ENCODE measurements at places on chromosomes 4 and X.

DNA sequence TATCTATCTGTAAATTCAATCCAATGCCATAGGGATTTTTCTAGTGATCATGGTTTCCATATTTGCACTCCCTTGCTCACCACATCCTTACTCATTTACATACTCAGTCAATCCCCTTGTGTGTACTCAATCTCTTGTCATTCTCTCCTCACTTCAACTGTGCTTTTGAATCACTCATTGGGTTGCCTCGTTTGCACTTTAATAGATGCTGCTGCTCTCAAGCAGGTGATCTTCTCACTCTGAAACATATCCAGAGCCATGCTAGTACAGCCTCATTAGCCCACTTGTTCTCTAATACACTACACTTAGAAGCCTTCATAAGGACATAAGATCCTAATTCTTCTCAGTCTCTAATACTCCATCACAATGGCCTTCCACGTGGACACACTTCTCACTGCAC is 507.9 kb downstream of the TECRL start:
- no peak for DNase-seq

DNA sequence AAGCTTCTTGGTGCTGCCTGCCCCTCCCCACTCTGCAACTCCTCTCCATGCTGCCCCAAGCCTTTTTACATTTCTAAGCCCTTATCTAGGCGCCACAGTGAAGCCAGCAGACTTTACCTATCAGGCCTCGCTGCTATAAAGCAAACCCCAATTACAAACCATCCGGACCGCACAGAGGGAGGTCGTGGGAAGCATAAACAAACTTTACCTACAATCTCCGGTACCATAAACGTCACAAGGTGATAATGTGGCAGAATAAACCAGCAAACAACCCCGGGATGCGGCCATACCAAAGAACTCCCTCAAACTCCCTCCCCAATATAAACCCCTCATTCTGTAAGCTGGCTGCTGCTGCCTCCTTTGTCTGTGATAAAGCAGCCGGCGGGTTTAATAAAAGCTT is 54.0 kb upstream of the ZCCHC13 start:
- peak; percentile 15 for DNase-seq

DNA sequence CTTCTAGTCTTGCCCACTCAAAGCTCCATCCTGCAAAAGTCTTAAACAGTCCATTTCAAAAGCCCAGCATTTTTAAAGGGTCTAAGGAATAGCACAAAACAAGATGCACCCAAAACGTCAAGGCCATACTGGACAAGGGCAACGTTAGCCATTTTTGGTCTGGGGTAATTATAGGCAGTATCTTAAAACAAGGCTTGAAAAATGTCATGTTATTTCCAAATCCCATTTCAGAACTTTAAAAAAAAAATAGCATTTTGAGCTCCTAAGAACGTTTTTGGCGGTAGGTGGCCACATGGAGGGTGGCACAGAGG is 584 bp upstream of the TMEM165 start:
- DNase-seq, result no peak

DNA sequence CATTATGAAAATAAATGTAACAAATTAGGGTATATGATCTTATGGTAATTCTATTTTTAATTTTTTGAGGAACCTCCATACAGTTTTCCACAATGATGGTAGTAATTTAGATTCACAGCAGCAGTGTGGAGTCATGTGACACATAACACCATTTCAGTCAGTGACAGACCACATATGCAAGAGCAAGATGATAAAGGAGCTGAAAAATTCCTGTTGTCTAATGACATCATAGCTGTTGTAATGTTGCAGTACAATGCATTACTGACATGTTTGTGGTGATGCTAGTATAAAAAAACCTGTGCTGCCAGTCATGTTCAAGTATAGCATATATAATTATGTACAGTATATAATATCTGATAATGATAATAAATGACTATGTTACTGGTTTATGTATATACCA is 28.5 kb downstream of the EMCN start:
- no peak for DNase-seq

- DNase-seq, result no peak
These were observed 12.8 kb upstream of the F8A1 start for GRCh38 chrX:154873329-154873728.
